Stimulated activated CD4-positive, alpha-beta T cell treated with anti-CD3 and anti-CD28 coated beads, TNF-alpha, amount 100 ng/mL, for 4 hours (primary cell): ENCODE measurements at places on chromosomes 2 and 18.

- no peak for DNase-seq
These were observed 54.0 kb downstream of the CNTNAP5 start for GRCh38 chr2:124079045-124079444.

- no peak for DNase-seq
These were observed 78.5 kb downstream of the TPO start for GRCh38 chr2:1491751-1492150.

- no peak for DNase-seq
These were observed 66.0 kb downstream of the RAB31 start for GRCh38 chr18:9774150-9774549.

DNA sequence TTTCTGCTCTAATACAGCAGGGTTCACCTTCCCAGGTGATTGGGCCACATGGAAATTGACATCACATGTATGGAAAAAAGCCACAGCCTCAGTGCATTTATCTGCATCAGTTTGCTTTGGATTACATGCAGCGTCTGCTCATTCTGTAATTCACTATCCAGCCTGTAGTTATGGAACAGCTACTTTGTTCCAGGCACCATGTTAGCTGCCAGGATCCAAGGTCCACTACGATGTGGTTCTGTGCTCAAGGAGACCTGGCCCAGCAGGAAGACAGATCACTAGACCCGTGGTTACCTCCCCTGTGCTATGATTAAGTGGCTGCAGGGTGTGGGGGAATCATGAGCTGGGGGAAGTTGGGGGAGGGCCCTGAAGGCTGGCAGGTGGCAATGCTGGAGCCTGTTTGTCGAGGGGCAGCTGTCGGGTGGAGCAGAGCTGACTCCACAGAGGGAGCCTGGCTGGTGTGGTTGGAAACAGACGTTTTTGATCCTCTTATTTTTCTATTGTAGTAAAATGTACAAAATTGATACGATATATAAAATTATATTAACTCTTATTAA is 58.6 kb downstream of the TSHZ1 start:
- DNase-seq: no peak
